ENCODE measurements at places on chromosomes 4 and X.

- H3K4me1 ChIP-seq = no peaks in the 10 kb centered on the region
- DNase-seq = no peak
- no peak overlapping the region for H3K27ac ChIP-seq
- H3K27me3 ChIP-seq = no peaks in the 10 kb centered on the region
- H3K4me3 ChIP-seq = no peak overlapping the region
- H3K36me3 ChIP-seq = no peaks in the 10 kb centered on the region
Observed at GRCh38 chr4:72779241-72779640, 210.2 kb upstream of the ADAMTS3 start.

- H3K27ac ChIP-seq = no peak overlapping the region
- no peak overlapping the region for H3K4me3 ChIP-seq
- H3K4me1 ChIP-seq = peaks cover 29% of the 10 kb centered on the region
- H3K36me3 ChIP-seq = no peaks in the 10 kb centered on the region
Observed at GRCh38 chr4:10167201-10167600, 50.6 kb upstream of the WDR1 start.

- DNase-seq = peak; percentile 85
- no peak overlapping the region for H3K4me3 ChIP-seq
- H3K27ac ChIP-seq = no peak overlapping the region
- H3K27me3 ChIP-seq = no peaks in the 10 kb centered on the region
Observed at GRCh38 chrX:107324493-107325310, 118.3 kb downstream of the DNAAF6 start.

DNA sequence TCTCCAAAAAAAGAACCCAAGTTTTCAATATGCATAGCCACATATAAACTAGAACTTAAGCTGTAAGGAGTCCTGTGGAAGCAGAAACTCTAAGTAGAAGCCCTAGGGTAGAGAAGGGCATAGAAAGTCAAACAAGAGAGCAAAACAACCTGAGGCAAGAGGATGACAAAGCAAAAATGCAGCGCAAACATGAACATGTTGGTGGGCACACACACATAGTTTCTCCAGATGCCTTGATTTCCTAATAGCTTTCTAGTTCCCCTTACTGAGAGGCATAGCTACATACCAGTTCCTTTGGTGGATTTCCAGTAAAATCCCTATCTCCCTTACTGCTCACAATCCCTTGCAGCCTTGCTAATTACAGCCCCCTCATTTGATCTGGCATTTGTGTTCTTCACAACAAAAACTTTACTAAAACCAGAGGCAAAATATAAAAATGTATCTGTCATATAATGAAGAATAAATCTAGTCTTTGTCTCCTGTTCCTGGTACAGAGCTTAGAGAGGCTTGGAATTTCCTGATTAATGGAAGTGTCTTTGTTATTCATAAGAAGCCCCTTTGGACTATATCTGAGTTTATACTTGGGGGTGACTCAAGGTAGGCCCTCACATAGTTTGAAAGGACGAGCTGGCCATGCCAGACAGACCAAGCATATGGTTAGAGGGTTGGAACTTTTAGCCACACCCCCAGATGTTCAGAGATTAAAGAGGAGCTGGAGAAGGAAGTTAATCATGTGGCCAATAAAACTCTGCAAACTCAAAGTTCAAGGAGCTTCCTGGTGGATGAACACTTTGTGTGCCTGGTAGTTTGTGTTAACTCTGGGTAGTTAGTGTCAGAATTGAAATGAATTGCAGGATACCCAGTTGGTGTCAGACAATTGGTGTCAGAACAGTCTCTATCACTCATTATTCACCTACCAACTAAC, 52.7 kb upstream of the ZCCHC13 start:
- H3K36me3 ChIP-seq = no peaks in the 10 kb centered on the region
- no peak overlapping the region for H3K4me3 ChIP-seq
- DNase-seq = peak; percentile 55
- peak overlapping the region; percentile 77 for H3K27ac ChIP-seq
- H3K27me3 ChIP-seq = no peaks in the 10 kb centered on the region

GRCh38 chr4:107930821-107931774, at the start of gene CYP2U1:
Gene CYP2U1 (plus strand): TSS chr4:107931549. CDS start chr4:107931644, 95 bp downstream.
- H3K27ac ChIP-seq = peak within 1 kb of the TSS; percentile 1
- DNase-seq = peak; percentile 90
- no peaks in the 10 kb centered on the region for H3K36me3 ChIP-seq
- peak within 1 kb of the TSS; percentile 48 for H3K4me3 ChIP-seq
- H3K4me1 ChIP-seq = peaks cover 7% of the 10 kb centered on the region

- no peaks in the 10 kb centered on the region for H3K4me1 ChIP-seq
- no peaks in the 10 kb centered on the region for H3K27me3 ChIP-seq
- no peak for DNase-seq
- no peak overlapping the region for H3K27ac ChIP-seq
Observed at GRCh38 chr4:15598644-15599043, 56.5 kb downstream of the FBXL5 start.

DNA sequence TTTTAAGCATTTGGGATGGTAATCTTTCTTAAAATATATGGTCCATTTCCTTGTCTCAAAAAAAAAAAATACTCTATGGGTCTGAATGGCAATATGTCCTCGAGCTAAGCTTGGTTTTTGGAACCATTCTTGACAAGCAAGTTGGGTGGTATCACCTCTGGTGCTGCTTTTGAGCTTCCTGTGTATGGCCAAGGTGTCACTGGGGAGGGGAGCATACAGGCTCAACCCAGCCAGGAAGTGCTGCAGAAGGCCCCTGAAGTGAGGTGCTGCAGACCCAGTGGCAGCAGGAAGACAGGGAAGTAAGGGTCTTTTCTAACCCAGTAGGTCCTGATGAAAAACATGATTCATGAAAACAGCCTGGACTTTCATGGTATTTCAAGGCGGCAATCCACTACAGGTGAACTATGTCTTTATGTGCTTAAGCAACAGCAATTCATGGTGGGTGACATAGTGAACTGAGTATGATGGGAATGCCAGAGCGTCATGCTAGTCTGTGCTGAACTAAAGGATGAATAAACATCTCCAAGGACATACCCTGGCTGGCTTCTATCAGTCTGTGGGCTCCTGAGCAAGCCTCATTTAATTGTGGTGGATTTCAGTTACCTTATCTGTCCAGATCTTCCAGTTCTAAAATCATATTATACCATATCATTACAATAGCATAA, 15.1 kb downstream of the TRAPPC2 start:
- no peaks in the 10 kb centered on the region for H3K27me3 ChIP-seq
- H3K4me3 ChIP-seq = no peak overlapping the region
- H3K4me1 ChIP-seq = peaks cover 7% of the 10 kb centered on the region
- no peak for DNase-seq
- H3K36me3 ChIP-seq = no peaks in the 10 kb centered on the region

- no peaks in the 10 kb centered on the region for H3K36me3 ChIP-seq
- no peaks in the 10 kb centered on the region for H3K27me3 ChIP-seq
- H3K27ac ChIP-seq = peak overlapping the region; percentile 94
- peak overlapping the region; percentile 56 for H3K4me3 ChIP-seq
- DNase-seq = no peak
Observed at GRCh38 chr4:41215969-41216293, 1.6 kb upstream of the APBB2 start.

DNA sequence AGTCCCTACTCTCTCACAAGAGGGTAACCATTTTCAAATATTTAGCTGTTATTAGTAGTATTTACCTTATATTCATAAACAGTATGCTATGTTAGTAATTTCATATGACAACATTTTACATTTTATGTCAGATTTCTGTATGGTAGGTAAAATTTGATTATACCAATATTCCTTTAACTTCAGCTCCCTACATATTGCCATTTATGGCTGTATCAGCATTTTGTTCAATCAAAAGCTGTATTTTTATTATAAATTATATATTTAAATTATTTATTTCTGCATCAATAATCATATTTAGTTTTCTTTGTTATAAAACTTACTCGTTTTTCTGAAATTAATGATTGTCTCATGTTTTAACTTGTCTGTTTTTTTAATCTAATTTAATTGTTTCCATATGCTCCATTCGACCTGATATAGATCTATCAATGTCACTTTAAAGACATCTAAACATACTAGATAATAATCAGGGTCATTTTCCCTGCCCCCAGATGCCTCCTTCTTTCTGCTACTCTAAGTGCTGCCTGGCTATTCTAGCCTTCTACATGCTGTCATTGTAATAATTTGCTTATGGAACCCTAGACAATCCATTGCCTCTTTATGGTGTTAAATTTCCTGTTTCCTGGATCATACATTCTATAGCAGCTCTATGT, 1976.7 kb upstream of the ADGRL3 start:
- H3K36me3 ChIP-seq = no peaks in the 10 kb centered on the region
- H3K4me1 ChIP-seq = no peaks in the 10 kb centered on the region
- no peak overlapping the region for H3K4me3 ChIP-seq

- no peak overlapping the region for H3K4me3 ChIP-seq
- no peak for DNase-seq
- H3K36me3 ChIP-seq = no peaks in the 10 kb centered on the region
- H3K4me1 ChIP-seq = no peaks in the 10 kb centered on the region
- no peak overlapping the region for H3K27ac ChIP-seq
Observed at GRCh38 chrX:67353651-67354370, 190.0 kb upstream of the AR start.

DNA sequence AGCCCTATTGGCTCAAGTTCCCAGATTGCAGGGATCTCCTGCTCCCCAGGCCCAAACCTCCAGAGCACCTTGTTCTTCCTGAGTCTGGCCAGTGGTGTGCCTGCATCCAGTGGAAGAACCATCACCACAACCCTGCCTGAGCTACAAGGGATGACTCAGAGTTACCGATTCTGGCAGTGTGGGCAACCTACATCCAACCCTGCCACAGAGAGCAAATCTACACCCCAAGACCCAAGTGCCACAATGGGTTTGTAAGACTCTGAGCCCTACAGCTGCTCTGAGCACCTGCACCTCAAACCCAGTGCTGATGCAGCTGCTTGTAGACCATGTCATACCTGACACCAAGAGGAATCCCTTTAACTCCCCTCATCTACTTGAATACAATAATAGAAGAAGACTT, 110.0 kb downstream of the SOWAHB start:
- H3K27me3 ChIP-seq = no peaks in the 10 kb centered on the region
- no peak overlapping the region for H3K4me3 ChIP-seq
- H3K4me1 ChIP-seq = no peaks in the 10 kb centered on the region
- H3K36me3 ChIP-seq = no peaks in the 10 kb centered on the region

GRCh38 chrX:45126158-45126557, 74.5 kb downstream of the DIPK2B start:
- H3K27ac ChIP-seq = no peak overlapping the region
- no peaks in the 10 kb centered on the region for H3K27me3 ChIP-seq
- no peak overlapping the region for H3K4me3 ChIP-seq
- H3K36me3 ChIP-seq = no peaks in the 10 kb centered on the region
- H3K4me1 ChIP-seq = no peaks in the 10 kb centered on the region

- no peaks in the 10 kb centered on the region for H3K27me3 ChIP-seq
- no peak overlapping the region for H3K4me3 ChIP-seq
- no peak overlapping the region for H3K27ac ChIP-seq
- H3K4me1 ChIP-seq = no peaks in the 10 kb centered on the region
- H3K36me3 ChIP-seq = no peaks in the 10 kb centered on the region
Observed at GRCh38 chr4:84220990-84221389, 278.1 kb downstream of the NKX6-1 start.

DNA sequence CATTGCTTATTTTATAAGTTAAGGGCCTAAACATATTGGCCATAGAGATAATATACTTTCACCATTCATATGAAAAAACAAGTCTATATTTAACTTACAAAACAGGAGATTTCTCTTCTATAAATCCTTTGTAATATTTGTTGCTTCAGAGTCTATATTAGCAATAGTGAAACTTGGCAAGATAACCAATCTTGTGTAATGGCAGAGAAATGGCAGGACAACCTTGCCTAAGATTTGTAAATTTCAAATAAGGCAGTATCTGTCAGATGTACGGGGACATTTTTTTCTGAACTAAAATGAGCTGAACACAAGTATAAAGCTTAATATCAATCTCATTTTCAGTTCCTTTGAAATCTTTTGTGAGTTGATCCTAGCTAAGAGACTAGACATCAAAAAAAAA, 17.8 kb upstream of the CPEB2 start:
- DNase-seq = no peak
- no peak overlapping the region for H3K27ac ChIP-seq
- H3K4me1 ChIP-seq = no peaks in the 10 kb centered on the region
- no peaks in the 10 kb centered on the region for H3K36me3 ChIP-seq

GRCh38 chr4:126338548-126338947, 1023.8 kb downstream of the FAT4 start:
- H3K36me3 ChIP-seq = no peaks in the 10 kb centered on the region
- no peak overlapping the region for H3K27ac ChIP-seq
- H3K4me1 ChIP-seq = no peaks in the 10 kb centered on the region
- no peak overlapping the region for H3K4me3 ChIP-seq

GRCh38 chr4:76059750-76060149, 14.8 kb upstream of the ART3 start:
- H3K4me1 ChIP-seq = no peaks in the 10 kb centered on the region
- DNase-seq = no peak
- no peak overlapping the region for H3K4me3 ChIP-seq
- no peaks in the 10 kb centered on the region for H3K36me3 ChIP-seq
- H3K27ac ChIP-seq = no peak overlapping the region
- no peaks in the 10 kb centered on the region for H3K27me3 ChIP-seq

- DNase-seq = peak; percentile 55
- no peaks in the 10 kb centered on the region for H3K27me3 ChIP-seq
- no peaks in the 10 kb centered on the region for H3K4me1 ChIP-seq
Observed at GRCh38 chrX:47311932-47312774, 58.2 kb upstream of the ZNF157 start.

- no peaks in the 10 kb centered on the region for H3K4me1 ChIP-seq
- no peaks in the 10 kb centered on the region for H3K36me3 ChIP-seq
- no peaks in the 10 kb centered on the region for H3K27me3 ChIP-seq
- DNase-seq = no peak
- H3K4me3 ChIP-seq = no peak overlapping the region
Observed at GRCh38 chrX:40074080-40074958, 23.4 kb downstream of the BCOR start.

GRCh38 chrX:135345107-135345589, 35.9 kb downstream of the ETDC start:
- H3K27ac ChIP-seq = peak overlapping the region; percentile 80
- no peaks in the 10 kb centered on the region for H3K27me3 ChIP-seq
- H3K4me3 ChIP-seq = peak overlapping the region; percentile 43
- peak; percentile 26 for DNase-seq
- no peaks in the 10 kb centered on the region for H3K4me1 ChIP-seq

GRCh38 chr4:41057467-41057866, 156.9 kb downstream of the APBB2 start:
- no peak overlapping the region for H3K27ac ChIP-seq
- no peak for DNase-seq
- no peaks in the 10 kb centered on the region for H3K27me3 ChIP-seq
- H3K4me3 ChIP-seq = no peak overlapping the region
- H3K4me1 ChIP-seq = peaks cover 7% of the 10 kb centered on the region
- H3K36me3 ChIP-seq = no peaks in the 10 kb centered on the region

GRCh38 chrX:106450405-106450804, 161.4 kb upstream of the RADX start:
- no peaks in the 10 kb centered on the region for H3K27me3 ChIP-seq
- H3K36me3 ChIP-seq = no peaks in the 10 kb centered on the region
- no peak overlapping the region for H3K4me3 ChIP-seq
- no peak for DNase-seq

- H3K27ac ChIP-seq = no peak overlapping the region
- no peak for DNase-seq
- H3K4me3 ChIP-seq = no peak overlapping the region
Observed at GRCh38 chrX:132740316-132741123, 217.9 kb downstream of the HS6ST2 start.

All from hepatocyte (in vitro differentiated cells).